Stimulated activated CD8-positive, alpha-beta memory T cell treated with anti-CD3 and anti-CD28 coated beads, Interleukin-7, amount 100 ng/mL, for 1 hour (primary cell): ENCODE measurements at places on chromosomes 4 and X.

- no peak for DNase-seq
Observed at GRCh38 chr4:122104184-122104583, 47.9 kb upstream of the BLTP1 start.

DNA sequence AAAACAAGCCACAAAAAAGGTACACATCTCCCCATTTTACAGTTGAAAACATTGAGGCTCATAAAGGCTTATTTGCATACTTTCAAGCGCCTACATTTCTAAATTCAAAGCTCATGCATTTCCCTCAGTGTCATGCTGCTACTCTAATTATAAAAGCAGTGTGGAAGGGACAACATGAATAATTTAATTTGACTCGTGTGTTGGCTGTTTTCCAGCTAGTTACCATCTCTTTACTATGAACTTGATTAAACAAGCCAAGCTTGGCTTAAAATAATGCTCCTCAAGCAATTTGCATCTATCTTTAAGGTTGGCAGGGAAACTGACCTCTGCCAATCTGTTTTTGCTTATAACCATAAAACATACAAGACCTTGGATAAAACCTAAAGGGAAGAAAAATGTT, 252.5 kb upstream of the NEIL3 start:
- DNase-seq: no peak

- no peak for DNase-seq
Observed at GRCh38 chr4:145731028-145731427, 51.1 kb downstream of the C4orf51 start.

DNA sequence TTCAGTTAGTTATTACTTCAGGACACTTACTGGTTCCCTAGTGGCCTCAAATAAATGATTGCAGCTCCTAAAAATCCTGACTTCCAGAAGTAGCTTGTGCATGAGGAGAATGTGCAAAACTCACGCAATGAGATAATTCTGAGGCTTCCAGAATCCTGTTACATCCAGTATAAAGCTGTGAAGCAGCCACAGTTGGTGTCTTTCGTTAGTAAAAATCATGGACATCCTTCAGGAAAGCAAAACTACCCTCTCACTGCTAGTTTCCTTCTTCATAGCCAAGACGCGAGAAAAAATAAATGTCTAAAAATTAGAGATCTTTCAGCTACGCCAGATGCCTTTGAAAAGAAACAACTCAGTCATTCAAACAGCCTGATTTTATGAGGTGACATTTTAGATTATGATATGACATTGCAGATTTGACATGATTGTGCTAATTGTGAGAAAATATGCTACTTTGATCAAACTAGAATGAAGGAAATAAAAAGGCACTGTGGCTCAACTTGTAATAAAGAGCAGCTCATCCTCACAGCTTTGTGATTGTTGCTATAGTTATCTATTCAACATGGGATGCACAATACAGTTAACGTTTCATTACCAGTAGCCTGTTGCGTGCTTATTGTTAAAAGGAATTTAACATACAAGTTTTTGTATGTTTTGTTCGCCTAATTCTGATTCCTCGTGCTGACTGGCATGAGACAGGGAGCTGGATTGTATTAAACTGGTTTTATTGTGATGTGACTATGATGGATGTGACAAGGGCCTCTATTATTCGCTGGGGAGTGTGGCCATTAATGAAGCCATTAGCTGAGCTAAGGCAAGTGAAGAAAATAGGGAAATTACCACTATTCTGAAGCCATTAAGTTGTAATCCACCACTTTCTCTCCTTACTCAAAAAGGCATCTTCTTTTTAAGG, 40.5 kb downstream of the AFF2 start:
- no peak for DNase-seq

DNA sequence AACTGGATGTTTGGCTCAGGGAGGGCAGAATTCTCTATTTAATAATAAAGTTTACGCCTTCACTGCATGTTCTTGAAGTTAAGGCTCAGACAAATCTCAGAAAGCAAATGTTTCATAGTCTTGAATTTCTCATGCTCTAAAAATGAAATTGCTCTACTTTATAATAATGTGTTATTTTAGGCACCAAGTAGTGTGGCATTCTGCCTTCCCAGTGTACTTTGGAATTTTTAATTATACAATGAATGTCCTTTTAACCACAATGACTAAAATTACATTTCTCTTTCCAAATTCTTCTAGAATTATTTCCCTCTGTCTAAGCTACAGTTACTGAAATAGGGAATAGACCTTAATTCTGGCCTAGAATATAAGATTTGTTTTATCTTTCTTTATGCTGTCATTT, 97.9 kb upstream of the PDE5A start:
- DNase-seq: no peak

DNA sequence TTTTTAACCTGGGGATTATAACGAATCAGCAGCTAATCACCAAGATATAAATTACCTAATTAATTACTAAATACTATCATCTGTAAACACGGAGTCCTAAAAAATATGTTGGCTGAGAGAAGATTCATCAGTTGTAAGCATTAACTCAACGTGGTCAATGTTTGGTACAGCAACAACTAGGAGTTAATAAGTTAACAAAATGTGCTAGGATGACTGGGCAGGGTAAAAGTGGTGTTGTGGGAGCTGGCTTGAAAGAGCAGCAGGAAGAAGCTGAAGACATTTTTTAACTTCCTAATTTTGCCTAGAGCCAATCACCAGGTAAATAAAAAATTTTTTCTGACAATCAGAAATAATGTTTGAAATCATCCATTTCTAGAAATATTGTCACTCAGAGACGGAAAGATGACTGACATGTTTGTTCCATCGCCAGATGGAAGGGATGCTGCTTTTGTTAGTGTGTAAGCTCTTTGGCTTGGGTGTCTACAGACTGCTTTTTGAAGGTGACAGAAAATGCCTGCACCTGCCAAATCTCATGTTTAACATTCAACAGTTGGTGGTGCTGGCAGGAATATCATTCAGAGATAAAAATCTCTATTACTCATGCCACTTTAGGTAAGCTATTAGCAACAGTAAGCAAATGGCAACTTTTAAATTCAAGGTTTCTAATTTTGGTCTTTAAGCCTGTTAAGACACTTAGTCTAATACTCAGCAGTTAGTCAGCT, 1126.9 kb downstream of the STPG2 start:
- no peak for DNase-seq
